Activated gamma-delta T cell (primary cell): ENCODE measurements at places on chromosomes 13 and 19.

DNA sequence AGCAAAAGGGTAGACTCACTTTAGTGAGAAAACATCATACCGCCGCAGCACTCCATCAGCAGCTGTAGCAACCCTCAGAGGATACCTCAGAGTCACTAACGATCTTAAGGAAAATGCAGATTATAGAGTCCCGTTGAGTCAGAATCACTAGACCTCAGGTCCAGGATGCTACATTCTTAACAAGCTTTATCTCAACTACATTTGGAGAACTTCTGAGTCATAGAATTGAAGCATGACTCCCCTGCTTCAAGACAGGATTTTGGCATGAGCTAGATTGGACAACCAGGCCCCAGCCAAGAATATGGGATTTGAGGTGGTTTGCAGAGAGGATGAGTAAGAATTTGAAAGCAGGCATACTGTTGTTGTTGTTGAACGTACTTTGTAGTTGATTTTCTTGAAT, 118.9 kb upstream of the UBL3 start:
- DNase-seq, result no peak

- DNase-seq, result no peak
These were observed 1566.5 kb upstream of the SLC10A2 start for GRCh38 chr13:104632736-104633135.

DNA sequence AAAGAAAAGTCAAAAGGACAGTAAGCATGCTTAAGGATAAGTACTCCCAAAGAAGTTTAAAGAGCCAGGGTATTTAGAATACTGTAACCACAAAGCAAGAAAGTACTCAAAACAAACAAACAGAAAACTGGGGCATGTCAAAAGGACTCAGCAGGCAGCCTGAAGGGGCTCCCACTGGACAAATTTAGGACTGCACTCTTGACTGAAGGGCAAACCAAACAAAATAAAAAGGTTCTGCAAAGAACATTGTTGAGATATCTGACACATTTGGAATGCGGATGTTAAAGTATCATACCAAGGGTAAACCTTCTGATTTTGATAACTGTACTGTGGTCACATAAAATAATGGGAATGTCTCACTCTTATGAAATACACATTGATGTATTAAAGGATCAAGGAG, 157.4 kb downstream of the TNFSF13B start:
- DNase-seq, result no peak

- DNase-seq, result no peak
These were observed 167.7 kb downstream of the TSHZ3 start for GRCh38 chr19:31181535-31181934.

GRCh38 chr19:3788996-3789778, 3.0 kb upstream of the MATK start:
- no peak for DNase-seq

- DNase-seq, result no peak
These were observed 6.1 kb downstream of the LIPE start for GRCh38 chr19:42421101-42421500.

DNA sequence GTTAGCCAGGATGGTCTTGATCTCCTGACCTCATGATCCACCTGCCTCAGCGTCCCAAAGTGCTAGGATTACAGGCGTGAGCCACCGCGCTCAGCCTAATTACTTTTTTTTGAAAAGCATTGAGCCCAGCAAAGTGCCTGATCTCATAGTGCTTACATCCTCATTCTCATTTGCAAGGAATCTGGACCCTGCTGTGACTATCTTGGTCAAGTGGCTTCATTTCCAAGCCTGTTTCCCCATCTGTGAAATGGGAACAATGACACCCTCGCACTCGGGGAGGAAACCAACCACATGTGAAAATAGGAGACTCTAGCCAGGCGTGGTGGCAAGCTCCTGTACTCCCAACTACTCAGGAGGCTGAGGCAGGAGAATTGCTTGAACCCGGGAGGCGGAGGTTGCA, 1.6 kb upstream of the PLEKHA4 start:
- DNase-seq, result no peak

DNA sequence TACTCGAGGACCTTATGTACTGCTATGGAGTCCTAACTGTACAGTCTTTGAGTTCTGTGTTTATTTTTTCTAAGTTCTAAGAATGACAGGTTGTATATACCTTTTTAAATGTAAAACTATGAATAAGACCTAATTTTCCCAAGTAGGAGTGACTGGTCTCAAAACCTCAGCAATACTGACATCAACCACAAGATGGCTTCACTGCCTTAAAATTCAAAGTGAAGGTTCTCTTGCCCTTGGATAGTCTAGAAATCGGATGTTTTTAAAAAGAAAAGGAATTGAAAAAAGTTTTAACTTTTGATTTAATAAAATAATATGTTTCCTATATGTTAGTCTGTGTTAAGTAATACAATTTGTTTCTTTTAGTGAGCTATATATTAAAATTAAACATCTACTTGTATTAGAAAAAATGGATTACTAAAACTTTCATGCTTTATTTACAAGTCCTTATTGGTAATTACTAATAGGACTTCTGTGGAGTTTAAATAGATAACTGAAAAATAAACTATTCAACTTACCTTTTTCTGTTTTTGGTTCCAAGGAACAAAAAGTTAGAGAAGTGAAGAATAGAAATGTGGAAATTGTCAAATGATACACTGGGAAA, 52.0 kb downstream of the TDRD3 start:
- no peak for DNase-seq

GRCh38 chr19:51285682-51286081, 25.8 kb upstream of the IGLON5 start:
- no peak for DNase-seq

- no peak for DNase-seq
These were observed 3.0 kb downstream of the ONECUT3 start for GRCh38 chr19:1756264-1756663.

- DNase-seq, result peak; percentile 63
These were observed 367 bp downstream of the MFSD12 start for GRCh38 chr19:3556978-3557460.
